T1000 (cell line): ENCODE measurements at places on chromosomes 3 and 15.

DNA sequence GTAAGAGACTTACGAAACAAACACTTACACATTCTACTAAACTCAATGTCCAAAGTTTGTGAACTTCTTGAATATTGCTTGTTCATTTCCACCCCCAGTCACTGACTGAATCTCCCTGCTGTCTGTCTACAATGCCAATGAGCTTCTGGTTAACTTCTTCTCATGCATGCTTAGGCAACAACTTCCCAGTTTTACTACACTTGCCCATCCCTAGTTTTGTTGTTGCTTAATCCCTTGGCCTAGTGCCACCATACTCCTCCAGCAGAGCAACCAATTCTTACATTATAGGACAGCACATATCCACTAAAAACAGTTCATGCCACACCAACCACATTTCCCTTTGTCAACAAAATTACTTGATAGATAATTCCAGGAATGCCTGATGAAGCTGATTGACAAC is 40.9 kb upstream of the CCR2 start:
- no peak for DNase-seq

GRCh38 chr15:79572691-79573404 is 140.7 kb downstream of the MINAR1 start:
- no peak for DNase-seq

- no peak for DNase-seq
Measured at GRCh38 chr3:126293370-126294082, 63.7 kb downstream of the KLF15 start.

GRCh38 chr15:67164401-67164791 is 90.1 kb downstream of the AAGAB start:
- DNase-seq, result no peak

DNA sequence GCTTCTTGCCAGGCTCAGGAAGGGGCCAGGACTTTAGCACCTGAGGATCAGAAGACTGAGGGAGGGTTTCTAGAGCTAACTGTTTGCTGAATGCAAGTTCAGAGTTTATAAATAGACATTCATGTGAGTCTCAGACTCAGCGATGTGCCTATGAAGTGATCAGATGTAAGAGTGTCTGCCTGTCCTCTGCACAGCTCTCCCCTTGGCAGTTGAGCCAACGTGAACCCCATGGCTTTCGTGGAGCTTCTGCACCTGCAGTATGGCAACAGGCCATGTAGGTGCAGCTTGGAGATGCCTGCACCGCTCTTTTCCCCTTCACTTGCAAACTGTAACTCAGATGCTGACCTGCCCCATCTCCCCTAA is 141.9 kb downstream of the CHDH start:
- DNase-seq, result no peak
